Stimulated activated CD8-positive, alpha-beta memory T cell treated with anti-CD3 and anti-CD28 coated beads, Interleukin-15, amount 100 ng/mL, for 4 hours (primary cell): ENCODE measurements at places on chromosomes 7 and 10.

GRCh38 chr7:116630932-116631671 lies 40.9 kb upstream of the MET start:
- DNase-seq, result no peak

GRCh38 chr7:52959336-52959735 lies 76.1 kb upstream of the POM121L12 start:
- DNase-seq, result no peak

DNA sequence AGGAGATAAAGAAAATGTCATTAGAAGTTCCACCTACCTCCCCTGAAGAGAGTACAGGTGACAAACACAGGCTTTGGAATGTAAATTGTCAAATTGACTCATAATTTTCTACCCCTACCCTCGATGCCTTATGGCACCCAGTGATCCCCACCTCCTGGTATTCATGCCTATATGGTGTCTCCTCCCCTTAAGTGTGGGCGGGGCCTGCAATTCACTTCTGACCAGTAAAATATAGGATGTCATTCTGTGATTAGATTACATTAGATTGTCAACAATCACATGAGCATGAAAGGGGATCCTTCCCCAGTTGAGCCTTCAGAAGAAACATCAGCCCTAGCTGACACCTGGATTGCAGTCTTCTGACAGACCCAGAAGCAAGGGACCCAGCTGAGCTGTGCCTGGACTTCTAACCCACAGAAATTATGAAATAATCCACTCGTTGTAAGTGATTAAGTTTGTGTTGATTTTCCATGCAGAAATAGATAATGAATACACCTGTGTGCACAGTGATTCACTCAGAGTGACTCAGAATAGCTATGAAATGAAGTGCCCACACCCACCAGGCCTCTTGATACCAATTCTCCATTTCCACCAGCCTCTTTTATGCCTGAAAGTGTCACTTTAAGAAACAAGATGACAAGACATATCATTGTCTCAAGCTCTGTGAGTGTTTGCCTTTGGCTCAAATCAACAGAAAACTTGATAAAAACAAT lies 8.5 kb upstream of the SLC39A12 start:
- DNase-seq, result no peak

DNA sequence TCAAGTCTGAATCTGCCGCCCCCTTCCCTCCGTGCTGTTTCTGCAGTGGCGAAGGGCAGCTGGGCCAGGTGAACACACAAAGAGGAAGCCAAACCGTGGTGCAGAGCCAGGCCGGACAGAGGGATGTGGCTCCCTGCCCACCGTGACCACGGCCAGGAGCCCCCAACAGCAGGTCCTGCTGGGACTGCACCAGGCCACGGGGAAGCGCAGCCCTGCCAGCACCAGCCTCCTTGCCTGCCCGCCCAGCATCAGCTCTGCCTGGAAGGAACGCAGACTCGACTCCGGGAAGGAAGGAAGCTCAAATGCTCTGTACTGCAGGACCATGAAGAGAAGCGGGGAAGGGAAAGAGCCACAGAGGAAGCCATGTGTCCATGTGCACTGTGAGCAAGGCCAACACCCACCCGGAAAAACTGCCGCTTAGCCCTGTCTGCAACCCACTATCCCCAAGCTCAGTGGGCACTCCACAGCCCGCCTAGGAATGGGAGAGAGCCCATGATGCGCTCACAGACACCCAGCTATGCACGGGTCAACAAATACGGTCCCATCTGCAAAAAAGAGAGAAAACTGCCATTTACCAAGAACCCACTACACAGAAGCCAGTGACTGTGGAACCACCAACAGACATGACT lies 19.0 kb downstream of the GPER1 start:
- DNase-seq, result no peak

DNA sequence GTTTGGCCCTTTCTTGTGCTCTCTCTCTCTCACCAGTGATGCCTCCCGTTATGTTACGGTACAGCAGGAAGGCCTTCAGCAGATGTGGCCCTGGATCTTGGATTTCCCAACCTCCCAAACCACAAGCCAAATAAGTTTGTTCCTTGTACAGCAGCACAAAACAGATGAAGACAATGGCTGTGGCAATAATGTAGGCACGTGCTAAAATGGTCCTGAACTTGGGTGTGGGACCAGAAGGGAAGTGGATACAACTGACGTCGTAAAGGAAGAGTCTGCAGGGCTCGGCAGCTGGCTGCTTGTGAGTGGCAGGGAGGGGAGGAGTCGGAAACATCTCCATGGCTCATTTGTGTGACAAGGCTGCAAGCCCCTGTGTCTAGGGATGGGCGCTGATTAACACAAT lies 26.8 kb downstream of the PROSER2 start:
- DNase-seq, result no peak

DNA sequence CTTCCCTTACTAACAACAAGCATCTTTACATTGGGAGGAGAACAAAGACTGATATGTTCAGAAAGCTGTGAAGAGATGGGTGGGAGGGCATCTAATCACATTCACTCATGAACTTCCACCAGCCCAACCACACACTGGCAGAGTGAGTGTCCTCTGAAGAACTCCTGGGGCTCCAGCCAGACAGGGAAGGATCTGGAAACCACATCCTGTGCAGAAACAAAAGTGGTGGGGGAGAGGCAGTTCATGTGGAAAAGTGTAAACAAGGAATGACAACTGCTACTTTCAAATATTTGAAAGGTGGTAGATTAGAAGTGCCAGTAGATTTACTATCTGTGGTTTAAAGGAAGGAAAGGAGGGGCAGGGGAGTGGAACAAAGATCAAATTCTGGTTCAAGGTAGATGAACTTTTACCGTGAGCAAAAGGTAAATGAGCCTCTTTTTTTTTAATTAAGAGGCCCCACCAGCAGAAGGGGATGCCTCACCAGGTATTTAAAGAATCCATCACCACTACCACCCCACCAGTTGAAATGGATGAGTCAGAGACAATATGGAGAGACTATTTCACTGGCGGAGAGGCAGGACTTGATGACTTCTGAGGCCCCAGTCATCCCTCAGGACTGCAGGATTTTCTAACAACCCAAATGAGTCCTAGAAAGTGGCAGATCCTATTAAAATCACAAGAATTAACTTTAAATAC lies 34.5 kb downstream of the GOT1 start:
- no peak for DNase-seq

DNA sequence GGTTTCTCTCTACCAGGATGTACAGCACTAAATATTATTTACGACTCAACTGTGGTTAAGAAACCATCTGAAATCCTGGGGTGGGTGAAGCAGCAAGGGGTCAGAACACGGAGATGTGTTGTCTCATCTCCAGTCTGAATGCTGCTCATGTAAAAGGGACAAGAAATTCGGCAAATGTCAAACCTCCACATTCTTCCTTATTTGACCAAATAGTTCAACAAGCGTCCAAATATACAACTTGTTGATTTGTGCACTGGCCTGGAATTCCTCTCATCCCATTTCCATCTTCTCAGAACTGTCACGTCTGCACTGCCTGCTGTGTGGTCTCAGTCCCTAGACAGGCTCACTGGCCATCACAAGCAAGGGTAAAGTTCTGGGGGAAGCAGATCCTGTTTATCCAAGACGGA lies 520.0 kb downstream of the PARD3 start:
- no peak for DNase-seq

DNA sequence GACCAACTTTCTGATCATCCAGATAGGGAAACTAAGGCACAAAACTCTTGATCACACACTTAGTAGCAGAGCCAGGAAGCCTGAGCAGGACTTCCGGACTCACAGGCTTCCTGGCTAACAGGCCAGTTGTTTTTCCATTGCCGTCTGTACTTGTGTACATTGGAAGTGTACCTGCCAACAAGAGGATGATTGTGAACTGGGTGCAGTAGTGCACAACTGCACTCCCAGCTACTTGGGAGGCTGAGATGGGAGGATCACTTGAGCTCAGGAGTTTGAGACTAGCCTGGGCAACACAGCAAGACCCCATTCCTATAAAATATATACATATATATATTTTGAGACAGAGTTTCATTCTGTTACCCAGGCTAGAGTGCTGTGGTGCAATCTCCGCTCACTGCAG lies 35.2 kb upstream of the OTUD1 start:
- DNase-seq, result no peak

- DNase-seq, result no peak
These were observed 68.9 kb downstream of the HTR7 start for GRCh38 chr10:90788968-90789367.

- no peak for DNase-seq
These were observed 66.3 kb upstream of the ETV1 start for GRCh38 chr7:14055813-14056212.

- no peak for DNase-seq
These were observed 6.8 kb downstream of the VIPR2 start for GRCh38 chr7:159137906-159138305.

- DNase-seq, result no peak
These were observed 393.8 kb upstream of the PRKCQ start for GRCh38 chr10:6973899-6974298.

- no peak for DNase-seq
These were observed 2.5 kb downstream of the GCK start for GRCh38 chr7:44186736-44187135.

- no peak for DNase-seq
These were observed 16.5 kb downstream of the ARPC1B start for GRCh38 chr7:99390941-99391602.

DNA sequence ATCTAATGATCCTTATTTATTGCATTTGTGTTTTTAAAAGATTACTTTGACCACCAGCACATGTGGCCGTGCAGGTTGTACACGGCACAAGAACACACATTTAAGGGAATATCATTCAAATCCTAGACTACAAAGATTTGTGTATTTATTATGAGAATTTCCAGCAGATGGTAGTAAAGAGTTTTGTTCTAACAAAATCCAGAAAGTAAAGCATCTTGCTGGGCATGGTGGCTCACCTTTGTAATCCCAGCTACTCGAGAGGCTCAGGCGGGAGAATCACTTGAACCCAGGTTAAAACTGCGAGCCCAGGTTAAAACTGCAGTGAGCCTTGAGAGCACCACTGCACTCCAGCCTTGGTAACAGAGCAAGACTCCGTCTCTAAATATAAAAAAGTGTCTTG lies 31.5 kb downstream of the MACROH2A2 start:
- DNase-seq, result no peak

DNA sequence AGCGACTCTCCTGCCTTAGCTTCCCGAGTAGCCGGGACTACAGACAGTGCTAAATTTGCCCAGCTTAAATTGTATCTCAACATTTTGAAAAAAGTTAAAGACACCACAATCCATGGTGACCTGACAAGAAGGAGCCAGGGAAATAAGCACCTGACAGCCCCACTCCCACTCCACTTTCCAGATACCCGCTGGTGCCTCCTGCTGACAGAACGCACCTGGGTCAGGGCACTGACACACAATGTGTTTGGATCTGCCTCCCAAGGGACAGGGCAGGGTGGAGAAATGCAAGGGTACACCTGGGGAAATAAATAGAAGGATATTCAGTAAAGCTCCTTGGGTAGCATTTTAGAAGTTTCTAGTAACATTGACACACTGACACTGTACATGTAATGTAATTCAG lies 58.9 kb upstream of the OPN4 start:
- no peak for DNase-seq

- no peak for DNase-seq
These were observed 35.8 kb downstream of the VWA2 start for GRCh38 chr10:114274616-114275453.

- peak; percentile 14 for DNase-seq
These were observed 869 bp downstream of the TRIM24 start for GRCh38 chr7:138460649-138461607.

- no peak for DNase-seq
These were observed 28.6 kb upstream of the RHBDD2 start for GRCh38 chr7:75850235-75850634.

DNA sequence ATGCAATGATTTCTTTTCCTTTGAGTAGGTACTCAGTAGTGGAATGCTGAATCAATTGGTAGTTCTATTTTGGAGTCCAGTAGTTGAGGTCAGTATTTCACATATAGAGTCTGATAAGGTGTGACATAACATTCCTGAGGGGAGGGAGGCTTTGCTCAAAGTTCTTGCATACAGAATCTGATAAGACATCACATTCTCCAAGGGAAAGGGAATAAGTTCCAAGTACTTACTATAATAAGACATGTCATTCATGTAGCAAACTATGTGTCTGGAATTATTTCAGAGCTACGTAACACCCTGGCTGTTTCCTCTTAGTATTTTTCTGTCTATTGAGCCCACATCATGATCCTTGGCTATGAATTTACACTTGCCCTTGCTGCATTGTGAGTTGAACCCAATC lies 74.3 kb upstream of the POM121L12 start:
- DNase-seq, result no peak

DNA sequence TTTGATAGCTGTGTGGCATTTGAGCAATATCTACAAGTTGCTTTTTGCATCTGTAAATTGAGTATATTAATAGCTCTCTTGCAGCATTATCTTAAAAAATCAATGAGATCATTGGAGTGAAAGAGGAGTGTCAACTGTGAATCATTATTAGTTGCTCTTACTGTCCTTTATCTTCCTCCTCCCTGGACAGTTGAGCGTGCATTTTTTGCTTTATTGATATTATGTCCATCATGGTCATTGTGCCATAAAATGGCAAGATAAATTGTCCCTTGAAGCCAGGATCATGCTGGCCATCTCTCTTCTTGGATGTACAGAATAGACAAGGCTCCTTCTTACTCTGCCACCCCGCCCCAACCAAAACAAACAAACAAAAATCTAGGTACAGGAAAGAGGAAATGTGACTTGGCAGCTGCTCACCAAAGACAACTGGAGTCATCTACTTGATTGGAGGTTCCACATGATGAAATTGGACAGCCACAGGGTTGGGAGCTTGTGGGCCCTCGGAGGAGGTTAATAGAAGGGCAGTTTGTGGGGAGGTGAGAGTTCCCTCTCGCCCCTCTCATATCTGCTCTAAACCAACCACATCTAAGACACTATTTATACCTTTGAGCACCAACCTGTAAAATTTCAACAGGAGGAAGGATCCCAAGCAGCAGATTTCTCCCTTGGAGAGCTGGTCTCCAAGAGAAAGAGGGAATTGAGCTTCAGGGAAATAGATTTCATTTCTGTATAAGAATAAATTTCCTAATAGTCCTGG lies 252.7 kb downstream of the SKIDA1 start:
- no peak for DNase-seq

- DNase-seq, result no peak
These were observed 12.5 kb downstream of the ZNF862 start for GRCh38 chr7:149850716-149851115.

GRCh38 chr10:51932530-51932929 lies 233.1 kb upstream of the CSTF2T start:
- DNase-seq, result no peak

- no peak for DNase-seq
These were observed 99.1 kb downstream of the CCDC71L start for GRCh38 chr7:106561666-106562411.
